ENCODE measurements at places on chromosomes 16 and 17.

GRCh38 chr17:66025551-66025950 lies 166.4 kb downstream of the CEP112 start:
- DNase-seq: no peak

DNA sequence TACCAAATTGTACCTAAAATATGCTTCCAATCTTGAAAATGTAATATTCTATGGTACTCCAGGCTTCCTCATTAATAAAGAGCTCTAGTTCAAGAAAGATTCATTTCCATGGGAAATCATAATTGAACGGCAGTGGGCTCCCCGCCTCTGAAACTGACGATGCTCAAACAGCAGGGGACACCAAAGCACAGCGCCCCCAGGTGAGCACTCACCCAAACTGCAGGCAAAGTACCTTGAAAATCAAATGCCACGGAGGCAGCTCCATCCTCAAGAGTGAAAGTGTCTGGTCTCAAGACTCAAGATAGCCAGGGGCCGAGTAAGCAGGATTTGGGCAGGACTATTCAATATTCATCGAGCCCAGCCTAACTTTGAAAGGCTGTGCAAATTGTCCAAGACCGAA lies 217.4 kb upstream of the TNRC6C start:
- no peak for DNase-seq

DNA sequence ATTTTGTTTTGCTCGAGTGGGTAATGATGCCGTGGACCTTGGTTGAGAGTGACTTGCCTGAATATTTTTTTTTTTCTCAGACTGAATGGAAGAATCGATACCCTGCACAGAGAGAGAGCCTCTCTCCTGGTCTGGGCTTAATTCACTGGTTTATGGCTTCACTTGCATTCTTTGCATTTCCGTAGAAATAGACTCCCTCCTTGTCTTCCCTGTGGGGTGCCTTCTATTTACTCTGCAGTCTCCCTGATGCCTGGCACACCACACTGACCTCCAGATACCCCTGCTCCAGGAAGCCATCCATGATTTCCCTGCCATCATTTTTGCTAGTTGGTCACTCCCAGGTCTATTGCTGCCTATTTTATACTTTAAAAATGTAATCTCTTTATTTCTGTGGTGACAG lies 238.0 kb downstream of the SNX29 start:
- no peak for DNase-seq

DNA sequence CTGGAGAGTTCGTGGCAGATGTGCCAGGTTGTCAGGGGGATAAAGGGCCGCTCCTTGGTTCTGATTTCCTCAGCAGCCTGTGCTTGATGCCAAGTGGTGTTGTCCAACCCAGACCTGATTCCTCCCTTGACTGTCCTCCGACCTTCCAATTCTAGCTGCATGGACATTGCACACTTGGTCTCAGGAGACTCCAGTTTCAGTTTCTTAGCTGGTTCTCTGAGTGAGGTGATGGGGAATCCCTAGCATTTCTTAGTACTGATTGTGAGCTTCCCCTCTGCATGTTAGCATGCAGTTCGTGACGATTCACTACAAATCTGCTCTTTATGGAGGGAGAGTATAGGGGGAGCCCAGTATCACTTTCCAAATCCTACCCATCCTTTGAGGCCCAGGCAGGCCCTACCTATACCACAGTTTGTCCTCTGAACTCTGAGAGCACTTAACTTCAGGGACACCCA lies 12.4 kb upstream of the CCR7 start:
- DNase-seq: no peak

DNA sequence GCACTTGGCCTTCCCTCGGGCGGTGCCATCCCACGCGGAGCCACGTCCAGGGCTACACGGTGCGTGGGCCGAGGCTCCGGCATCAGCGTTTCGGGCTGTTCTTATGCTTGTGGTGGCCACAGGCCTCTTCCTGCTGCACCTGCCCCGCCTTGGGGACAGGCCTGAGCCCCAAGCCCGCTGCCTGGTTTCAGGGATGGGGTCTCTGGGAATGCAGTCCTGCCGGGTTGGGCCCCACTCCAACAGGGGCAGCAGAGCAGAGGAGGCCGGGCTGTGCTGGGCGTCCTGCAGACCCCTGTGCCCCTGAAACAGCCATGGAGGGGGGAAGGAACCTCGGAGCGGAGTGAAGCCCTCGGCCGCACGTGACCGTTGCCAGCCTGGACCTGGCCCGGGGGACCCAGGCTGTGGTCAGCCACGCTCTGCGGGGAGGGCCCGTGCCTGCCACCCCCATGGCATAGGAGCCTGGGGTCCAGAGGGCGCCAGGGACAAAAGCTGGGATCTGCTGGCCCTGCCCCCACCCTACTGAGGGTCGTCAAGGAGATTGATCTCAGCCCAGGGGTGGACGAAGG lies 453 bp upstream of the WFIKKN1 start:
- no peak for DNase-seq

GRCh38 chr17:73998653-73999645 lies 204.5 kb upstream of the RPL38 start:
- peak; percentile 47 for DNase-seq

DNA sequence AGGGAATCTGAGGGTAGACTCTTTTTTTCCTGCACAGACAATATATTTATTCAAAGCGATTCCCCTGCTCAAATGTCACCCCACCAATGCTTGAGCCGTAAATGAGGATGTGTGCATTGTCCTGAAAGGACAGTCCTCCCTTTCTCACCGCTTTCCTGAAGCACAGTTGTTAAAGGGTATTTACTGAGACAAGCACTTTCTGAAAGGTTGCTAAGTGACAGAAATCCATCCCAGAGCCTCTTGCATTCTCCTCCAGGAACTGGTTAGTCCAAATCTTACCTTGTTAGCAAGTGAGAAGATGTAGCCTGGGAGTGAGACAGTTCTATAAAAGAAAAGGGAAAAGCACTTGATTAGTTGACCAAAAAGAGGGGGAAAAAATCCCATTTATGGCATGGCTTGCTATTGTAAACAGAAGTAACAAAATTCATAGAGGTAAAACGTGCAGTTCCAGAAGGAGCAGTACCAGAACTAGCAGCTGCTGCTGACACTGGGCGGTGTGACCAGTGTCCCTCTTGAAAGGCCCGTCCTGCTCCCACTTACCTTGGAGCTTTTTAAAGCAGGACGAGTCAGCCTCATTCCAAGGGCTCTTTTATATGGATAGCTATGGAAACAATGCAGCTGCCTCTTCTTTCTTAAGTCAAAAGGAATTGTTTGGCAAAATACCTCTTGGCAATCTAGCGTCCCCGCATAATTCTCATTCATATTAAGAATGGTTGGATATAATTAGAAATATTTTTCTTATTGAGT lies at the start of gene MYH2:
MYH2 (minus strand) TSS at position 563 of the 747 bp plus-strand sequence. CDS start 1,738 bp downstream, outside the sequence.
- no peak for DNase-seq

DNA sequence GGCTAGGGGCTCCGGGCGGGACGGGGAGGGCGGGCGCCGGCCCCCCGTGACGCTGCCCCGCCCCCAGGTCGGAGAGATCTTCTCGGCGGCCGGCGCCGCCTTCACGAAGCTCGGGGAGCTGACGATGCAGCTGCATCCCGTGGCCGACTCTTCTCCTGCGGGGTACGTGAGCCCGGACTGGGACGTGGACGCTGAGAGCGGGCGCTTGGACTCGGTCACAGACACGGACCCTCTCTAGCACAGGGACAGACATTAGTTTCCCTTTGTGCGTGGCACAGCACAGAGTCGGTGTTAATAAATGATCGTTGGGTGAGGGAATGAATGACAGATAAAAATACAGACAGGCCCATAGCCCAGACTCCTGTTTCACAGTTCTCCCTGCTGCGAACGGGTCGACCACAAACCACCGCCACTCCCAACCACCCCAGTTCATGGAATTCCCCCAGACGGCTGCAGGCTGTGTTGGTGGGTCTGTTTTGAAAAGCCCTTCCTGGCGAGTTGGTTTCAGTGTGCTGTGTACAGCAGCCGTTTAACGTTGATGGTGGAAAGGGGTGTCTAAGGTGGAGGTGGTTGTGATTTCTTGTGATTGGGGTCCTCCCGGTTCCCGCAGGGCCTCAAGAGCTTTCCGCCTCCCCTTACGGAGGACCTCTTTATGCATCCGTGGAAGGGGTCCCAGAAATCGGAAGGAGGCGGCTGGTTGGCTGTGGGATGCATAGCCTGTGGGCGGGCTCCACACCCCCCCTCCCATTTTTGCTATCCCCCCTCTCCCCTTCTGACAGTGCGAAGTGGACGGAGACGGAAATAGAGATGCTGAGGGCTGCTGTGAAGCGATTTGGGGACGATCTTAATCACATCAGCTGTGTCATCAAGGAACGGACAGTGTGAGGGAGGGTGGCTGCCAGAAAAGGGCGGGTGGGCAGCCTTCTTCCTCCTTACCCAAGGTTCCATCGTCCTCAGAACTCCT lies 2.9 kb downstream of the RNASEK start:
- peak; percentile 62 for DNase-seq

- DNase-seq: no peak
Observed at GRCh38 chr16:5578980-5579379, 481.4 kb upstream of the EEF2KMT start.

- no peak for DNase-seq
Observed at GRCh38 chr17:50298018-50298417, 23.8 kb downstream of the TMEM92 start.

DNA sequence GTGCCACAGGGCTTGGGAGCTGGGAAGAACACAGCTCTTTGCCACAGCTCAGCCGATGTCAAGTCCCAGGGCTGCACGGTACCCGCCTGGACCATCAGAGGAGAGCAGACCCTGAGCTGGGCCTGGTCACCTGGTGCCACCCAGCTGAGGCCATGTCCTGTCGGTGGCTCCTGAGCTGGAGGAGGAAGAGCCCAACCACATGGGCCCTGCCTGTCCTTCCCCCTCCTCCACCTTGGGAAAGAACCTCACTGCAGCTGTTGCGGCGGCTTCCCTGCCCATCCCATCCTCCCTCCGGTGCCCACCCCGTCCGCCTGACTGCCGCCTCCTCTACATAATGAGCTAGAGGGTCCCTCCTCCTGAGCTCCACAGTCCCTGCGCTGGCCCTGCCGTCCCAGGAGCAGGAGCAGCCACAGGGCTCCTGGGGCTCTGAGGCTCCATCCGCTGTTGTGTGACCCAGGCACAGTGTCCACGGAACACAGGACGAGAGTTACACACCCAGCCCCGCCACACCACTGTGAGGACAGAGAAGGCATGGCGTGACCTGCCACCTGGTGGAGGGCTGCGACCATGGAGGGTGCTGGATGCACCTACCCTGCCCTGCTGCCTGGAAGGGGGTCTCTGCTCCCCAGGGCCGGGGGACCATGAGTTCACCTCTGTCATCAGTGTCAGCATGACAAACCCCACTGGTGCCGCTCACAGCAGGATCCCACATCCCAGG lies 21.4 kb upstream of the CHMP6 start:
- DNase-seq: peak; percentile 13

Data from activated T-helper 1 cell treated with Interleukin-2 at 50 U/mL for 16 hours (primary cell).